ENCODE measurements at places on chromosomes 6 and 20.

DNA sequence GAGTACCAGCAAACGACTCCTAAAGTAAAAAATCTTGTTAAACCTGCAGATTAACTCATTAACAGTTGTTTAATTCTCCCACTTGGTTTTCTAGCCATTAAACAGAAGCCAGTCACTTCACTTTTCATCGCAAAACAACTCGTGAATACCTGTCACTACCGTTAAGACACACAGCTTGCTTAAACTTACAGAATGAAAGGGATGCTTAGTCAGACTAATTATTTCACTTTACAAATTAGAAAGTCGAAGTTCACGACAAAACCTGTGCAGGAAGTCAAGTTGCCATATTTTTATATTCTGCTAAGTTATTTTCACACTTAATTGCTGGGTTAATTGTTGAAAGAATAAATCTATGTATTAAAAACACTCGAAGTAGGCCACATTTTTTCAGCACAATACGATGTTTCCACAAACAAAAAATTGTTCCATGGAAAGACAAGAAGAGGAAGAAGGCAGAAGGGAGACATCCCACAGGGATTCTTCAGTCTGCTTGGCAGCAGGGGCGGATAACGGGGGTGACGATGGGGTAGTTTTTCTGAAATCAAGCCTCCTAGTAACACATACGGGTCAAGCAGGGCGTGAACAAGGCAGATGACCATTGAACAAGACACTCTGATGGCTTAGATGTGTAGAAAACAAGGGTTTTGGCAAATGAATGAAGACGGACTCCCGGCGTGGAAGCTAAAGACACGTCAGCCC is 933 bp downstream of the SSR1 start:
- no peak for DNase-seq

- no peak for DNase-seq
These were observed 143.2 kb downstream of the SLC16A10 start for GRCh38 chr6:111230351-111231089.

DNA sequence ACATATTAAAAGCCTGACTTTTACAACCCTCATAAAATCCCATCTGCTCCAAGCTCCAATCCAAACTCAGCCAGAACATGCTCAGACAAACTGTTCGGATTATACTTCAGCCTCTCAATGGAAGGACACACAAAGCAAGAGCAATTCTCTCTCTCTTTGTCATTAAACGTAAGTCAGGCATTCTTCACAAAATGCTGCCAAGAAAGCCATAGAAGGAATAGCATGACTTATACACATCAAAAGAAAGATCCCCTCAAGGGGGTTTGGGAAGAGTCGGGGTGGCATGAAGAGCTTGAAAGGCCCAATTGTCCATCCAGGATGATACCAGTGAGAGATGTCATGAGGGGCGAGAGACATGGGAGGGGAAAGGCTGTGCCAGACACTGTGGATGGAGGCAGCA is 268.9 kb downstream of the PREX1 start:
- DNase-seq = no peak

- DNase-seq = no peak
These were observed 81.6 kb upstream of the EZR start for GRCh38 chr6:158900663-158901312.

DNA sequence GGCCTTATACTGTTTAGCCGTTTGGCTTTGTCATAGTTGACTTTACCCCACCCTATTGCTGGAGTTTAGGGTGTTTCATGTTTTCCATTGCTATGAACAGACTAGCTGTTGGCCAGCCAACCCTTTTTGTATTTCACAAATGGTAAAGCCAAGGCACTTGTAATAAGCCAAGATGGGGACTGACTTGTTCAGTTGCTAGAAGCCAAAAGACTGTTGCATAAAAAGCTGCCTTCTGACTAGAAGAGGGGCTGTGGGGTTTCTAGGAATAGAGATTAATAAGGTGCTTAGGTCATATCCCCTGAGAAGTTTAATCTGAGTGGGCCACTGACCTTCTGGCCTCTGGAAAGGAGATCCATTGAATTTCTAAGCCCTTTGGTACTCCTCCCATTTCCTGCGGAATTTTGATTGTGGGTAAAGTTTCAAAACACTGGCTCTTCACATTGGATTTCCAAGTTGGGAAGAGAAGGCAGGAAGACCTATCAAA is 211.1 kb downstream of the PLCB4 start:
- DNase-seq = no peak

Data from SW 1271 (cell line).